ENCODE measurements at places on chromosomes 11 and 22. TPM values are rescaled to one million over a fixed set of nuclear protein-coding genes. Genes with fewer than 3 reads are reported as not detected.

Gene CATSPERZ
- 0.80 TPM for total RNA-seq

Gene PEX16
- total RNA-seq = 75.8 TPM

Gene OR52I2
- total RNA-seq = not detected

Gene KCNJ4
- total RNA-seq = not detected

Gene ZNF215
- 0.80 TPM for total RNA-seq

Gene NECTIN1
- total RNA-seq = 5.8 TPM

Gene SMTNL1
- not detected for total RNA-seq

Gene MUC5B
- not detected for total RNA-seq

Gene OVCH2
- total RNA-seq = not detected

Gene CRYBB2
- not detected for total RNA-seq

Gene OR10D3
- total RNA-seq = not detected

Gene PRR33
- total RNA-seq = not detected

Gene MRGPRE
- total RNA-seq = not detected

Gene GGTLC3
- total RNA-seq = not detected

Gene OR52A1
- total RNA-seq = not detected

Gene DGCR6L
- 34.3 TPM for total RNA-seq

Gene ISX
- not detected for total RNA-seq

Gene C1QTNF5
- total RNA-seq = not detected

Gene DDI1
- not detected for total RNA-seq

Gene MS4A4E
- total RNA-seq = 1.8 TPM

Gene APOBEC3H
- 17.0 TPM for total RNA-seq

Gene FJX1
- total RNA-seq = not detected

Gene TMEM45B
- not detected for total RNA-seq

Gene GGTLC2
- total RNA-seq = not detected

Gene NNMT
- total RNA-seq = 2.0 TPM

Gene SYCE3
- not detected for total RNA-seq

Gene VSTM5
- total RNA-seq = not detected

Gene DTX4
- total RNA-seq = 0.59 TPM

Gene SESN3
- 10.2 TPM for total RNA-seq

Gene DNHD1
- total RNA-seq = 38.3 TPM

Gene LYVE1
- total RNA-seq = not detected

Gene OR5F1
- total RNA-seq = not detected

Gene OPCML
- total RNA-seq = not detected

Gene NOX4
- total RNA-seq = not detected

Gene SCARF2
- total RNA-seq = 1.8 TPM

Gene CCDC86
- 10.7 TPM for total RNA-seq

Gene VPREB1
- total RNA-seq = not detected

Gene TRIM22
- total RNA-seq = 339 TPM

Gene PHLDB1
- 0.95 TPM for total RNA-seq

Gene C22orf15
- not detected for total RNA-seq

Gene ACAD8
- total RNA-seq = 42.5 TPM

Gene KRTAP5-9
- 0.31 TPM for total RNA-seq

Gene OTOG
- not detected for total RNA-seq

Gene PLAAT5
- total RNA-seq = 3.0 TPM

Gene OR2D2
- not detected for total RNA-seq

Gene ACP2
- 21.9 TPM for total RNA-seq

Gene SAA2
- not detected for total RNA-seq

Gene CABP4
- 12.9 TPM for total RNA-seq

Gene CREBZF
- total RNA-seq = 82.0 TPM

Gene FGF4
- total RNA-seq = not detected

Gene RIC3
- total RNA-seq = 3.5 TPM

Gene TRIM29
- total RNA-seq = not detected

Gene OR10AG1
- total RNA-seq = not detected

Gene SH3BP1
- total RNA-seq = 189 TPM
